Caco-2 (cell line): ENCODE measurements at places on chromosomes 2 and 18.

- no peak for DNase-seq
Measured at GRCh38 chr2:169072163-169072925, 3.0 kb downstream of the DHRS9 start.

DNA sequence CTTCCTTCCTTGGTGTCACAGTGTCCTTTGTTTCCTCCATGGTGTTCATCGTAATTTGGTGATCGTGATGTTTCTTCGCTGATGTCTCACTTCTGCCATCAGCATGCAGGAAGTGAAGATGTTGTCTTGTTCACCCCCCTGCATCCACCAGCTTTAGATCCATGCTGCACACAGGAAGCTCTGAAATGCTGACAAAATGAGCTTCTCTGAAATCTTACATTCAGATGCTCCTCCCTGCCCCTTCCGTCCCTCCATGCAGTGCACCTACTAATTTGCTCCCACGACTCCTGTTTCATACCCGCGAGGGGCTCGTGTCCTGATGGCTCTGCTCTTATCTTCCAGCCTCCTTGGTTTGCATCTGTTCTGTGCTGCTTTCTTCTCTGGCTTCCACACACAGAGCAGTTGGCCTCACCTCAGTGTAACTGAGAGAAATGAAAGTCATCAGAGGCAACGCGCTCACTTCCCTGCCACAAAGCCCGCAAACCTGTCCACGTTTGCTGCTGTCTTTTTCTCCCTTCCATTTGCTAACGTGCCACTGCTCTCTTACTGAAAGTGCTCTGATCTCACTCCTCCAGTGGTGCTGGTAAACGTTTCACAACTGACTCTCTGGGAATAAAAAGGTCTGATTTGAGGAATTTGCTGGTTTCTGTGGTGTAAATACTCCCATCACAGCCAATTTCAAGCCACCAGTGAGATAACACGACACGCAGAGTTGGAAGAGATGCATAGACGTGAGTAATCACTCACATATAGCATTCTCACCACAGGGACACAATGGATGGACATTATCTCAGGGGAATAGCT, 41.0 kb upstream of the MGAT4A start:
- DNase-seq, result no peak

DNA sequence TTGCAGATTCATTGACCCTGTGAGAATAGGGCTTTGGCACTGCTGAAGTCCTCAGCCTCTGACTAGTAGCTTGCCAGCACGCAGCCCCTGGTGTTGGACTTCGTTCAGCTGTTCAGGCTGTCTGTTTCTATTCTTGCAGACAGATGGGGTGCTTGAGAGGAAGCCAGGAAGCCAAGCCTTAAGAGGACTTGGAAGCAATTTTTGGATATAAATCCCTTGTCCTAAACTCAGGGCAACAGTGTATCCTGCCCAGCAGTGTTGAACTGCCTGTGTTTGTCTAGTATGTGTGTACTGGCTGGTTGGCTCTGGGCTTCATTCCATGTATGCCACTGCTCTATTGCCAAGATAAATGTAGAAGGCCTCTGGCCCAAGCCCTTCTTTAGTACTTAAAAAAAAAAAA, 108.6 kb downstream of the COMMD1 start:
- peak; percentile 47 for DNase-seq

DNA sequence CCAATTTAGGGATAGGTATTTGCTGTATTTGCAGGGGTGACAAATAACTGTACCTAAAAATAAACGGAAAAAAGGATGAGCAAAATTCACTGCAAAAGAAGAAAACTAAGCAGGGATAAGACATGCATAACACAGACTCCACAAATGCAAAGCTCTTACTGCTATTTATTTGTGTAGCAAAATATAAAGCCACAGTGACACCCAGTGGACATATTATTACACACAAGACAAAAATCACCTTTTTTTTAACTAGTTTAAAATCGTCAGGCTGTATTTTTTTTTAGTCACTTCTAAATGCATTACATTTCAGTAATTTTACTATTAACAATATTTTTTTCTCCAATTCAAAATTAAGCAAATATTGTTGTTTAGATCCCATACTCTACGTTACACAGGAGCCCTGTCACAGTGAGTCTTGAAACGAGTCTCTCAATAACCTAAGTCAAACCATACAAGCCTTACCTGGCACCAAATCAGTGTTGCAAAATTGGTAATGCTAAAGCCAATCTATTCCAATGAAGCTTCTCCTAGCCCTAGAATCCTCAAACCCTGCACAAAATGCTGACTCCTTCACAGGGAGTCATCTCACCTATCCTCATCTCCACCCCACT, 23.7 kb downstream of the METTL4 start:
- no peak for DNase-seq

- DNase-seq, result no peak
Measured at GRCh38 chr2:8568543-8569302, 113.1 kb upstream of the ID2 start.

- no peak for DNase-seq
Measured at GRCh38 chr2:27844821-27845255, 45.3 kb downstream of the RBKS start.

GRCh38 chr2:67471681-67472080, 74.5 kb downstream of the ETAA1 start:
- DNase-seq, result no peak

DNA sequence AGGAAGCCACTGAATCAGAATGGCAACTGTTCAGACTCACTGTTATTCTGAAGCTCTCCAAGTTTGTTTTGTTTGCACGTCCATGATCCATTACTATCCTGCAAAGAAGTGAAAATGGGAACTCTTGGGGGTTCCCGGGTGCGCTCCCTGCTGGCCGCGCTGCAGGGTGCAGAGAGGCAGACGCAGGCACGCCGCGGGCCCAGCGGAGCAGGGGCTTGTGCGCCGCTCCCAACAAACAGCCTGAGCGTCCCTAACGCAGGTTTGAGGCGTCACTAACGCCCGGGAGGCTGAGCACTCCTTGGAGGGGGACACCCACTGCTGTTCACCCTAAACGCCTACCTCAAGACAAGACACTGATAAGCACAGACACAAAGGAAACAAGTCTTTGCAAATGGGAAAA, 14.3 kb upstream of the PIEZO2 start:
- DNase-seq, result no peak

DNA sequence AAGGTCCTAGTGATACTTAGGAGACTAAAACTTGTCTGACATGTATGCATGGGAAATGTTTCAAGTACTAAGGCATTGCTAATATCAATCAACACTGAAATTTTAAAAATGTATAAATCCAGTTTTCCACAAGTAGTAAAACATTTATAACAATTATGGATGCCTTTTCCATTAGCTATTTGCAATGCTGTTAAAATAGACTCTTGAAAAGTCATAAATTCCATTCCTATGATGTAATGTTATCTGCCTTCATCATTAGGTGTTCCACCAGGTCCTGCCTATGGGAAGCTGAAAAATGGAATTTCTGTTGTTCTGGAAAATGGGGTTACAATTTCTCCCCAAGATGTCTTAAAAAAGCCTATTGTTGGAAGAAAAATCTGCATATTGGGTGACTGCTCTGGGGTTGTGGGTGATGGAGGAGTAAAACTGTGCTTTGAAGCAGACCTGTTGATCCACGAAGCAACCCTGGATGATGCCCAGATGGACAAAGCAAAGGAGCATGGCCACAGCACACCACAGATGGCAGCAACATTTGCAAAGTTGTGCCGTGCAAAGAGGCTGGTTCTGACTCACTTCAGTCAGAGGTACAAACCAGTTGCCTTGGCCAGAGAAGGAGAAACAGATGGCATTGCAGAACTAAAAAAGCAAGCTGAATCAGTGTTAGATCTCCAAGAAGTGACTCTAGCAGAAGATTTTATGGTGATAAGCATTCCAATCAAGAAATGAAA, 18.7 kb downstream of the ELAC1 start:
- no peak for DNase-seq

DNA sequence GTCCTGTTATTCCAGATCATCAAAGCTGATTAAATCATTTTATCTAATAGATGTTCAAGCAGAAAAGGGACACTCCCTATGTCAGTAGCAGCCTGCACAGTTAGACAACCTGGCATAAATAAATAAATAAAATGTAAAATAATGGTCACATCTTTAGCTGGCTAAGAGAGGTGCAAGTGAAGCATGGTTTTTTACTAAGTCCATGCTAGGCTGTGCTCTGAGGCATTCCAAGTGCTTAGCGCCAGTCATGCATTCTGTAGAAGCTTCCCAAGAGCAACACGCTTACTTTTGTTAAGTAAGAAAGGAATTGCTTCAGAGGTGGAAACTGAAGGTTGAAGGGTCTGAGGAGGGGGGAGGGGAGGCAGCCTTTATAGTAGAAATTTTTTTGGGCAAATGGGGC, 351.2 kb downstream of the CDH2 start:
- DNase-seq, result no peak

GRCh38 chr2:147110317-147110716, 734.5 kb upstream of the ACVR2A start:
- no peak for DNase-seq

DNA sequence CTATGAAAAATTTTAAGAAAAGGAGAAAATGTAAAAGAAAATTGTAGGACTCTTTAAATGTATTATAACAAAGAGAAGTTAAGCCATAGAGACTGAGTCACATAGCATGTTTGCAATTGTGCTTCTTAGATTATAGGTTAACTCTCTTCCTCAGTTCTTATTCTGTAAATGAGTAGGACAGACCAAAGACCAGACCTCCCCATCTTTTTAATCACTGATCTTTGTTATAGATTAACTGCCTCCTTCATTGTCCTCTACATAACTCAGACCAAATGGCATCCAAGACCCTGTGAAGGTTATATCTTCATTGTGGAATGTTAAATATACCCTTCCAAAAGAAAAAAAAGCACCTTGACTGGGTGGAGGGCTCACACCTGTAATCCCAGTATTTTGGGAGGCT, 316.9 kb upstream of the LRRTM4 start:
- DNase-seq, result no peak

DNA sequence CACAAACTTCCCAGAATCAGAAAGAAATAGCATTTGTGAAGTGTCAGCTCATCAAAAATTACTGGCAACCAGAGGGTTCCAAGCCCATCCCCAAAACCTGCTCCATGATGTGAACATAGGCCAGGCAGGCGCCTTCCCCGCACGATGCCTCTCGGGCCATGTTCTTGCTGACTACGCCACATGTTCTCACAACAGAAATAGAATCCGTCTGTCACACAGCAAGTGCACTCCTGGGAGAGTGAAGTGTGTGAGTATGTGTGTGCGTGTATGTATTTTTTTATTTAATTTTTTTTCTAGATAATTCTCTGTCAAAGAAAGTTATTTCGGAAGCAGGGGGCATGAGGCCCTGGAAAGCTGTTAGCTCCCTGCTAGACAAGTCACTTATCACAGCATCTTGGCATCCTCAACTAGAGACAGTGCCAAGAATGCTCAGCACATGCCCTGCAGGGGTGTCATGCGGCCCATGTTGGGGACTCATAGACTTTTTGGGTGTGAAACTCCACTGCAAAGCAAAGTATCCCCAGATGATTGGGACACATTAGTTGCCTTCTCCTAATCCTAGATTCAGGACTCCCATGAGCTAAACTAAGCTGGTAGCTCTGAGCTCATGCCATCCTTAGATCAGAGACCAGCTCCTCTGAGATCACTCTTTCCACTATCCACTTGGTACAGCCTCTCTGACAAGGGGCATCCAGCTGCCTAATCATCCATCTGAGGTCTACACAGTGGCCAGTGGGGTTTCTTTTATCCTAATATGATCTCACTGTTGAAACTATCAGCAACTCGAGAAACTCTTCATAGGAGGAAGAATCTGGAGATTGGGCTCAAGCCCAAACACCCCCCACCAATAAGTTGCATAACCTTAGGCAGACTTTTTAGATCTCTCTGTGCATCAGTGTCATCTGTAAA, 53.2 kb upstream of the CYRIA start:
- no peak for DNase-seq

DNA sequence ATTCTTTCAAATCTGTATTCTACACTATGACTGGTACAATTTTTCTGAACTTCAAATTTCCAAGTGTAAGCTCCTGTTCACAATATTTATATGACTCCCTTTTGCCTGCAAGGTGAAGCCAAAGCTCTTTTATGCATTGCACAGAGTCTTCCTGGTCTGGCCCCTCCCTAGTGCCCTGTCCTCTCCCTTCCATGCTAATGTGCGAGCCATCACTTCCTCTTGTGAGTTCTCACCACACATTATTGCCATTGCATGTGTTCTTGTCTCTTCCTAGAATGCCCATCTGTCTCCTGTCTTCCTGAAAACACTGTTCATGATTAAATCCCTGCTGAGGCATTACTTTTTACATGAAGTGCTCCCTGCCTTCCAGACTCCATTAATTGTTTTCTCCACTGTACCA, 169.9 kb downstream of the MC4R start:
- no peak for DNase-seq

DNA sequence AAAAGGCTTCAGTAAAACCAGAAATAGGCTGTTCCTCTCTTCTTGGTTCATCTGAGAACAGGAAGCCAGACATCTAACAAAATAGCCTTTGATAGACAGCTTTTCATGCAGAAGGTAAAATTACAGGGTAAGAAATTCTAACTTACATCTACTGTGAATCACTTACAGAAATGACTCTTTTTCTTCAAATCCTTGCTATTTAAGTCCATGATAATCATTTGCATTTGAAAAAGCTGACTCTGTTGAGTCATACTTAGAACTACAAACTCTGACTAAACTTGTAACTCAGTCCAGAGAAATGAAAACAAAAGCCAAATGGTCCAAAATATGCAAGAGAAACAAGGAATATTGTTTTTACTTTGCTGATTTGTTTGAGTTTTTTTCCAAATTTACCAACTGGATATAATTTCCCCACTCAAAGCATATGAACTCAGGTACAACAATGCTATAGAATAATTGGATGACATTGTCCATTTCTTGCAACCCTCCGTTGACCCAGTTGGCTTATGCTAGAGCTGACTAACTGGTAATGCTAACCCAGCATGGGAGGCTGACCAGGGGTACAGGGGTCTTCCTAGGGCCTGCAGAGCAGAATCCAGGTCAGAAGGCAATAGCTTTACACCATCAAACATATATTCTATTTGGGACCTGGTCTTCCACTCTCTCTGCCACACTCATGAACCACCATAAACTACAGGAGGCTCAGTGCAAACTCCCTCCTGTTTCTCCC, 18.8 kb upstream of the MREG start:
- DNase-seq, result no peak

DNA sequence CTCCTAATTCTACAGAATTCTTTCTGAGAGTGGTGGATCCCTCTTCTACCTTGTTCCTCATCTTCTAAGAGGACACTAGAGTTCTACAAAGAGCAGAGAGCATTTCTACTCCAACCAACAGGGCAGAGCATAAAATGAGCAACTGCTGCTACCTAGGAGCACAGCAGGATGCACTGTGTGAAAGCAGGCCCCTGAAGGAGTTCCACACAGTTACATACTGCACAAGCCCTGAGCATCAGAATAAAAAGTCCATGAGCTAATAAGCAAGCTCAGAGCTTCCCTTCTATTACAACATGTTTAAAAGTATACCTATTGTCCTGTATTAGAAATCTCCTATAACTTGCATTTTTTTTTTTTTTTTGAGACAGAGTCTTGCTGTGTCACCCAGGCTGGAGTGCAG, 8.4 kb downstream of the FHL2 start:
- no peak for DNase-seq

DNA sequence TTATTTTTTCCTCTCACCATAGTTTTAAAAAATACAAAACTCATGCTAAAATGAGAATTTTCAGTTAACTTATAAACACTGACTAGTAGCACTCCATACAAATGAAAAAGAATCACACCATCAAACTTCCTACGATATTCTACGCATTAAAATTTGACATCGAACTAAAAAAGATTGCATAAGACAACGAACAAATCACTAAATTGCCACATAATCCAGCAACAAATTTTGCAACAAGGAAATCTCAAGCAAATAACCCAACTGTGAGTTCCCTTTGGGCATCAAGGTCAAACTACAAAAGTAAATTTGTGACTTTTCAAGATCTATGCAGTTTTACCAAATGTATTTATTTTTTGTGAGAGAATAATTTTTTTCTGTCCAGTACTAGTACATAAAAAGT, 1.5 kb downstream of the MAP3K2 start:
- no peak for DNase-seq
